ENCODE measurements at places on chromosomes 12 and 14.

DNA sequence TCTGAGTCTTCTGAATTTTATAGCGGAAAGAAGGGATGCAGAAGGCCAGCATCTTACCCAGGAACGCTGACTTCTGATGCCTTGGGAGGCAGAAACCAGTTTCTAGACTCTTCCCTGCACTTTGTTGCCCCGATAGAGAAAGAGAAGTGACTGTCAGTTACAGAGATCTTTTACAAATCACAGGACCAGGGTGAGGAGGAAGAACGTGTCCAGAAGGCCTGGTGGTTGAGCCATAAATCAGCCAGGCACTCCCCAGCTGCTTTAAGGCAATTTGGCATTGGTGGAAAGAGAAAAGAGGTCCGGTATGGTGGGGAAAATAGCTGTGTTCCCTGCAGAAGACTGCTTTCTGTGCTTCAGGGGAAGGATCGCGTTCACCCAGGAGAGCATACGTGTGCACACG, 88.7 kb upstream of the KCNA1 start:
- DNase-seq, result no peak

DNA sequence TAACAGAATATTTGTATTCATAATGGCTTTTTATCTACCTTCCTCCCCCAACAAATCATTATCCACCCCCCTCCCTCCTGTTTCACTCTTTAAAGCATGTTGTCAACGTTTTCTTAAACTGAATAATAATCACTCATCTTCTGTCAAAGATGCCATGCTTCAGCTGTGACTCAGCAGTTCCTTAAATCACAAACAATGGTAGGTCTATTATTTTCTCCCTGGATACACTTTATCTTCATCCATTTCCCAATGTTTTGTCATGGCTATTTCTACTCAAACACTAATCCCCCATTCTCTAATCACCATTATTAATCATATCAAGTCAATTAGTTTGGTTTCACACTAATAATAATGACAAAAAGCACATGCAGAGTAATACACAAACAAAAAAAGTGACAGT, 6.5 kb downstream of the CLEC12B start:
- DNase-seq, result no peak

DNA sequence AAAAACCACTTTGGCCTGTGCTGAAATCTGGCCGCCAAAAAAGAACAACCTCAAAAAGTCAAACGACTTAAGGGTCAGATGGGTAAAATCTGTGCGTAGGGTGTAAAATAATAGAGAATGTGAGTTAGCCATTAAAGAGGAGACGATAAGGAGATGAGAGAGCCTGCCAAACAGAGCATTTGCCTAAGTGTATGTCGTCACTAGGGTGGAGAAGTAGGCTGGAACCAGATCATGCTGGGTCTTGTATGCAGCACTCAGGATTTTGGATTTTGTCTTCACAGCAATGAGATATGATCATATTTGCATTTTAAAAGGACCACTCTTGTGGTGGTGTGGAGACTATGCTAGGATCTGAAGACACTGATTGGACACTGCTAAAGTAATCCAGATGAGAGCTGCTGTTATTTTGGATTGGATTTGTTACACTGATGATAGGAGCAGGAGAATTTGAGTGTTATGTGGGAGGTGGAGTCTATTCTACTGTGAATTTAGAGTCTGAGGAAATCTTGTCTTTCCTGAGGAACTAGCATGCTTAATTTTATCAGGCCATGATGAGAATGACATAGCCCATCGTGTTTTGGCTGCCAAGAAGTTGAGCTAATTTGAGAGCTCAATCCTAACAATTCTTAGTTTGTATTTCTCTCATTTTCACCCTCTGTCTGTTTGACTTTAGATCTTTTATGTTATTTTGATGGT, 24.8 kb upstream of the DBX2 start:
- DNase-seq, result no peak

- no peak for DNase-seq
These were observed 41.2 kb downstream of the DGLUCY start for GRCh38 chr14:91154851-91155625.

- DNase-seq, result no peak
These were observed 56.6 kb downstream of the CALM1 start for GRCh38 chr14:90453401-90453951.

DNA sequence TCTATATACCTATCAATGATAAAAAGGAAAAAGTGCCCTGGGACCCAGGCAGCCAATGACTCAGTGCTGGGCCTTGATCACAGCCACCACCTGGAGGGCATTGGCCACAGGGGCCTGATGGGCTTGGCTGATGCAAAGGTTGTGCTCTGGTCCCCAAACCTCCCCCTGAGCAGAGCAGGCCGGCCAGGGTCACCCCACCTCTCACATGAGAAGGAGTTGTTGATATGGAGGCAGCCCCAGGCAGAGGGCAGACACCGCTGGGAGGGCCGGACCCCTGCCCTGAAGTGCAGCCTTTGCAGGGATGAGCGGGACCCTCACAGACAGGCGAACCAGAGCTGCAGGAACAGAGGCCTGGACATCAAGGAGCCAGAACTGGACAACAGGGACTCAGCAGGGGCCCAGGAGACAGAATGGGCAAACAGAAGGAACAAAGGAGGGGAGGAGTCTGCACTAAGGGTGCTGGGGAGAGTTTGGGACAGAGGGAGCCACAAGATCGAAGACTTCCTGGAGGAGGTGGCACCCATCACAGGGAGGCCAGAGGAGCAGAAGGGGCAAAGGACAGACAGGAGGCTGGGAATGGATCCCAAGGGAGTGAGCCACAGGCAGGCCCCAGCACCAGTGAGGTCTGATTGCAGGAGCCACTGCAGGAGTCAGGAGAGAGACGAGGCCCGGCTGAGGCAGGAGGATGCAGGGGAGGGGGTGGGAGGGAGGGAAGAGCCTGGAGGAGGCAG, 105.0 kb downstream of the TNFAIP2 start:
- DNase-seq, result no peak

- DNase-seq, result peak; percentile 16
These were observed 1543.5 kb downstream of the AACS start for GRCh38 chr12:126608607-126609175.

DNA sequence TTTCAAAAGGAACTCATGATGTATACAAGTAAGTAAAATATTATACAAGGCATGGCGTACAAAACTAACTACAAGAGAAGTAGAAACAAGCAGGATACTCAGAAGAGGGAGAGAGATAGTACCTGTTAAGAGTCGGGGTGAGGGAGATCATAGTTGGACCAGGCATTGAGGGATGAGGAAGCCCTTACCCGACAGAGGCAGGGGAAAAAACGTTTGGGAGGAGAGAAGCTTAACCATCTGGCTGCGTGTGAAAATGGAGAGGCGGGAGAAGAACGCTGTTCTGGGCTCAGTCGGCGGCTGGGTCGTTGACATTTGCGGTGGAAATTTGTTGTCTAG, 575 bp upstream of the FMNL3 start:
- no peak for DNase-seq

DNA sequence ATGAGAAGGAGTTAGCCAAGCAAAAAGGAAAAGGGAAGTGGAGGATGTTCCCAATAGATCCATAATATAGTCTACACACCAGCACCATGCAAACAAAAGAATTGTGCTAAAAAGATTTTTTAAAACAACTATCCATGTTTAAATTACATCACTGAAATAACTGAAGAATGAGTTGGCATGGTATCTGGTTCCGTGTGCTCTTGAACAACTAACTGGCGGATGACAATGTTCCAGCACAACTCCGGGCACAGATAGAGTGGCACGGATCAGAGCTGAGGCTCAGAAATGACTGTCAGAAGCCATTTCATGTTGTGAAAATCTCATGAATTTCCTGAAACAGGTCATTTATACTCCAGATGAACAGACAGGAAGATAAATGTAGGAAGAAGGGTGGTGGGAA, 153.1 kb downstream of the HMGA2 start:
- no peak for DNase-seq

- no peak for DNase-seq
These were observed 794 bp upstream of the LRTM2 start for GRCh38 chr12:1819571-1819970.

- no peak for DNase-seq
These were observed 96.6 kb upstream of the PCED1B start for GRCh38 chr12:46982629-46983392.

DNA sequence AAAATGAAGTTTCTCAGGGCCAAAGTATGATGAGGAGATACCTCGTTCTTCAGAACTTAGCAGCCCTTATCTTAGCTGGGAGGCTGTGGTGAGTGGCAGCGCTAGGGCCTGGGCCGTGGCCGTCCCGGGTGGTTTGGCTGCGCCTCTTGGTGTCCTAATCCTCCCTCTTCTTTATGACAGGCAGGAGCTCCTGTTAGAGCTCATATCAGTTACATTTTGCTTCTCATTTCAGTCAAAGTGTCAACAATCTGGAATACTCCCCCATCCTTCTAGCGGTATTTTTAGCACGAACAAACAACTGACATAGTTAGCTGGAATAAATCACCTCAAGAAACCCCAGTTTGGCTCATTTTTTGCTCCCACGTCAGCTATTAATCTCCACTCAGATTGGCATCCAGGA, 188.8 kb downstream of the TTC7B start:
- DNase-seq, result no peak

DNA sequence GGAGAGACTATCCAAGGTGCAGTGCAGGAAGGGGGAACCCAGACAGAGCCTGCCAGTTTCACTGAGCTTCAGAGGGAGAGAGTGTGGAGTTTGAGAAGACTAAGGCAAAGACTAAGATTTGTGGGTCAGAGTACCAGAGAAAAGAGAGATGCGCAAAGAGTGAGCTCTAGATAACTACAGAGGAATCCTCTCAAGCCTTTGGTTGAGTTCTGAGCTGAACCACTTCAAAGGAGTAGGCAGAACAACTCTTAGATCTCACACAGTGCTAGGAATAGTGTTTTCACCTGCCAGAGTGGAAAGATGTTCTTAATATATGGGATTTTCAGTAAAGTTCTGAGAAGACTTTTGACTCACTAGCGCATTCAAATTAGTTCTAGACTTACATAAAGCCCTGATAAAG, 10.7 kb upstream of the M6PR start:
- DNase-seq, result no peak

DNA sequence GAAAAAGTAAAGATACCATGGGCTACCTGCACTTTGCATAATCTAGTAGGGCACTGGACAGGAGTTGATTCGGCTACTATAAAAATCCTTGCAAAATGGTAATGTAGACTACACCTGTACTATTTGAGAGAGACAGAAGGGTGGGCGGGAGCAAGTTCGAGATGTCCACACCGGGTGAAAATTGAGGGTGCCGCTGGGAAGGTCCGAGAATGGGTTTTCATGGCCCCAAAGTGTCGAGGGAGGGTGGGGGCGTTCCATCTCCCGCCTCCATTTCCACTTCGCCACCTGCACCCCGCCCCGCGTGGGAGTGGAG, 648 bp downstream of the SNX6 start:
- no peak for DNase-seq

- DNase-seq, result no peak
These were observed 4.5 kb downstream of the MYL6 start for GRCh38 chr12:56162468-56163290.

DNA sequence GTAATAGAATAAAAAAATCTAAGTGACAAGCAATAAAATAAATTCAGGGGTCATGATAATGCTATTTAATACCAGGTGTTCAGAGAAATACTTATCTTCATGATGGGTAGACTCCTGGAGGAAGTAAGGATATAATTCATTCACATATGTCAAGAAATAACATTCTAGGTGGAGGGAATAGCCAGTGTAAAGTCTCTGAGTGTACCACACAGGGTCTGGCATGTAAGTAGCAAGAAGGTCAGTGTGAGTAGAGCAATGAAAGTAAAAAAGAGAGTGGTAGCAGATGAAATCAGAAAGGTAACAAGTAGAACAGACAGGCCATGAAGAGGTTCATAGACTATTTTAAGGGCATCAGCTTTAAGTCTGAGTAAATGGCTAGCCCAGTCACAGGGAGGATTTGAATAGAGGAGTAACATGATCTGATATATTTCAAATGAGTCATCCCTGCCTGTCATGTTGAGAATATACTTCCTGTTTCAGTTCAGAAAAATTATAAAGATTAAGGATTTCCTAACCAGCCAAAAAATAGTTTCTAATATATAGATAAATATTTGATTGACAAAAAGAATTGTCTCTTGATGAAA, 519.9 kb downstream of the C12orf50 start:
- DNase-seq, result peak; percentile 45

DNA sequence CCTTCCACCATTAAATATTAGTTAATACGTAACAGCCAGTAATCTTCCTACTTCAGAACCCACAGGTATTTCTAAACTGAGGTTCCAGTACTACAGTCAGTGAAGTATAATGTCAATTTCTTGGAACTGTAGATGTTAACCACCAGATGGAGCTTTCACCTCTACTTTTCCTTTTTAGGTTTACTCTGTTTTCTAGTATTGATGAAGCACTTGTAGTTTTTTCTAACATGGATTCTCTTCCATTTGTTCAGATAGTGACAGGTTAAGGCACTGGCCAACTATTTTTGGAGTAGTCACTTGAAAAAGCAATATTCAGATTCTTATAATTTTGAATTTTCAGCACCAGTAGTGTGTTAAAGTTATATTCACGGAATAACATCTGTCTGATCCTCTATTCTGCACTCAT, 4.6 kb upstream of the SEC23A start:
- DNase-seq, result peak; percentile 18

GRCh38 chr14:92969871-92970270, 46.9 kb downstream of the CHGA start:
- no peak for DNase-seq

DNA sequence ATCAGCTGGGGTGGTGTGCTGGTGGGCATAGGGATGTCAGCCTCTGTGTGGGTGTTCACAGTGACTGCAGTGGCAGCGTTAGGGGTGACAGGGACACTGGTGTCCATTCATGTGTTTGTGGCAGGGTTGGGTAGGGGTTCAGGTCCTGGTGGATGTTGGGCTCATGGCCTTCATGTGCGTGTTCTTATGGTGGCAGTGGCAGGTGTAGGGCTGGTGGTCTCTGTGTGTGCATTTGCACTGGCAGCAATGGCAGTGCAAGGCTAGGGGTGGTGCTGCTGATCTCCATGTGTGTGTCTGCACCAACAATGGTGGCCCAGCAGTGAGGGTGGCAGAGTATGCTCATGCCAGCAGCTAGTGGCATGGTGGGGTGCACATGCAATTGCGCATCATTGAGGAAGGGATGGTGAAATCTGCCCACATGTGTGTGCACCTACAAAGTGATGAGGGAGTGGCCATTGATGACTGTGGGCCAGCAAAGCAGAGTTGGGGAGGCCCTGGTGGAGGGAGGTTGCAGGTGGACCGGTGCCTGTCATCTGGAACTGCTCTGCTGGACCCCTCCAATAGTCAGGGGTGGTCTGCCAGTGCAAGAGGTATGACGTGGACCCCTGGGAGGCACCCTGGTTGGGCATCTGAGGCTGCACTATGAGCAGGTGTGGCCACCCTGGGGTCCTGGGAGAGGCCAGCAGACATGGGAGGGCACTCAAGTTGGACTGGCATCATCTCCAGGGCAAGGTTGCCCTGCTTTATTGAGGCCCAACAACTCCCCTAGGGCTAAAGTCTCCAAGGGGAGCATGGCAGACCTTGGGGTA, 182.9 kb downstream of the TTC6 start:
- no peak for DNase-seq

- DNase-seq, result no peak
These were observed 2.1 kb downstream of the SIX4 start for GRCh38 chr14:60722107-60722356.

- peak; percentile 23 for DNase-seq
These were observed 187.4 kb upstream of the RASSF8 start for GRCh38 chr12:25771041-25771440.

All from fibroblast of the conjunctiva (primary cell).